ENCODE measurements at places on chromosomes 4 and X.

GRCh38 chrX:71994601-71995000 is 84.0 kb downstream of the NHSL2 start:
- DNase-seq, result no peak

GRCh38 chrX:149512225-149512885 is 7.2 kb upstream of the IDS start:
- no peak for DNase-seq

- no peak for DNase-seq
Observed at GRCh38 chr4:150243932-150244331, 165.7 kb downstream of the DCLK2 start.

DNA sequence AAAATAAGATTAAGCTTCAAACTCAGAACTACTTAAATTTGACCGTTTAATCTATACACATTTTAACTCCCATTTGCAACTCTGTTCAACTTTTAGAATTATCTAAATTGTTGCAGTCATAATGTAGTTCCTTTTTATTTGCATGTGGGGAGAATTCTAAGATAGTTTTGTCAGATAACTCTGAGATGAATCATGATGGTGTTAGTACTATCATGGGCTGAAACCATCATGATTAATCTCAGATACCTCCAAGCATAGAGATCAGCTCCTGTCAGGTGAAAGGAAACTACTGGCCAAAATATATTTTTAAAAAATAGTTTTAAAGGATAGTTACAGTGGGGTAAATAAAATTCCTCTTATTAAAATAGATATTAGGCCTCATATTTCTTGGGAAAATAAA is 39.0 kb downstream of the FBXO8 start:
- no peak for DNase-seq

- no peak for DNase-seq
Observed at GRCh38 chrX:36898301-36898700, 109.9 kb upstream of the FAM47C start.

DNA sequence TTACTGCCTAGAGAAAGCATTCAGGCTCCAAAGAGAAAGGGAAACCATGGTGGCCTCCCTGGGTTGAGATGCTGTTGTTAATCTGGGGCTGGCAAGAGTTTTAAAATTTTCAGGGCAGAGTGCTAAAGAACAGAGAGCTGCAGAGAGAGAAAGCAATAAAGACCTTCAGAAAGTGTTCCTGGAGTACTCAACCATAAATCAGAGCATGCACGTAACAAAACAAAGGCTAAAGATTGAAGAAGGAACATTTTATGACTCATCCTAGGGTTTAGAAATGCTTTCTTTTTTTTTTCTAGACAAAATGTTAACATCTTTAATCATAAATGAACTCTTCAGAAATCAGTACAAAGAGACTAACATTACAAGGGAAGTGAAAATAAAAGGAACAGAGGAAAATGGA is 562.3 kb upstream of the NDST4 start:
- DNase-seq, result no peak

- DNase-seq, result no peak
Observed at GRCh38 chr4:184850431-184851199, 24.8 kb upstream of the ACSL1 start.

DNA sequence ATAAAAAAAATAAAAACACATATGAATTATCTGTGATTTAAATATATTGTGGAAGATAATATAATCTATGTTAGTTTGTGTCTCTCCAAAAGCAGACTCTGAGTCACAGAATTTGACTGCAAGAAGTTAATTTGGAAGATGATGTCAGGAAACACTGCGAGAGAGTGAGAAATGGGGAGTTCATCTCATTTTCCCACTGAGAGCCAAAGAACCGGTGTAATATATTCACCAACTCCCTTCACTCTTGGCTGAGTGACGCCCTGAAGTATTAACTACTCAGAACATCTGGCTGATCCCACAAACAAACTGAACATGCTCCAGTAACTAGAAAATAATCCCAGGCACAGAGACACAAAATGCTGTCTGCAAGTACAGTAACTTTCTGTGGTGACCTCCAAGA is 345.8 kb upstream of the SPANXN1 start:
- DNase-seq, result no peak

DNA sequence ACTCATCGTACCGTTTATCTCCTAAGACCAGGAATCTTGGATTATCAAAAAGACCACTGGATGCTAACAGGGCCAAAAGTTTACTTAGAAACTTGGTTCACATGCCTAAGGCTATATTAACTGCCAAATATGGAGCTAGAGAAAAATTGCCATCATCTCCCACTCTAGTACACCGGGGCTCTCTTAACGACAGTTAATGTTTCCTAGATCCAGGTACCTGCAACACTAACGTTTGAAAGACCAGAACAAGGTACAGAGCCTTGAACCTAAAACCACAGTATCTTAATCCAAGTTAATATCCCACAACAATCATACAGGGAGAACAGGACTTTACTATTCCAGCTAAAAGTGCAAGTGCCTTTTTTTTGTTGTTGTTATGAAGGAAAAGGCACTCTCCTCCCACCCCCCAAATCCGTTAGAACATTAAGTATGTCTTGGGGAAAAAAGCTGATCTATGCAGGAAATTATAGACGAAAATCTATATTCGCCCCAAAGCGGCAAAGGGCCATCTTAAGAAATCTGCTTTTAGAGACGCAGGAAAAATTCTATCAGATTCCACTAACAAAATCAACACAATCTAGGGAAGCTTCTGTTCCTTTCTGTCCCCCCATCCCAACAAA is 1.3 kb downstream of the G3BP2 start:
- DNase-seq, result no peak

- no peak for DNase-seq
Observed at GRCh38 chr4:131632877-131633276, 1516.2 kb upstream of the PCDH10 start.

GRCh38 chr4:86055898-86056297 is 304.0 kb downstream of the MAPK10 start:
- no peak for DNase-seq

- DNase-seq, result no peak
Observed at GRCh38 chr4:153676486-153676885, 7.6 kb upstream of the TLR2 start.

DNA sequence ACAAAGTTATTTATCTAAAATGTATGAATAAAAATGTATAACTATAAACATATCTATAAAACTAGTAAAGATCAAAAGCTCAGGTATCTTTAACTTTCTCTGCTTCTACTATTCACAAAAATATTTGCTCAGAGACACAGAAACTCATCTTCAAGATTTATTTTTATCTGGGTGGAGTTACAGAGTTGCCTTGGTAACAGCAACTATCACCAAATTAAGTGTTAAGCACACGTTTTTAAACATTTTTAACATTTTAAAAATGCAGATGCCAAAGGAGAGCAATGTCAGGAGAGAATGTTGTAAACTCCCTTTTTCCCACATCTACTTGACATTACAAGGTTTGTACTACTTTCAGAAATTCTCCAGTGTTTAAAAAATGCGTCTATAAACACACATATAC is 71.4 kb downstream of the SNCA start:
- DNase-seq, result no peak

- no peak for DNase-seq
Observed at GRCh38 chr4:183140911-183141320, 41.9 kb downstream of the WWC2 start.

Data from Panc1 (cell line).